ENCODE measurements at places on chromosomes 3 and 15.

DNA sequence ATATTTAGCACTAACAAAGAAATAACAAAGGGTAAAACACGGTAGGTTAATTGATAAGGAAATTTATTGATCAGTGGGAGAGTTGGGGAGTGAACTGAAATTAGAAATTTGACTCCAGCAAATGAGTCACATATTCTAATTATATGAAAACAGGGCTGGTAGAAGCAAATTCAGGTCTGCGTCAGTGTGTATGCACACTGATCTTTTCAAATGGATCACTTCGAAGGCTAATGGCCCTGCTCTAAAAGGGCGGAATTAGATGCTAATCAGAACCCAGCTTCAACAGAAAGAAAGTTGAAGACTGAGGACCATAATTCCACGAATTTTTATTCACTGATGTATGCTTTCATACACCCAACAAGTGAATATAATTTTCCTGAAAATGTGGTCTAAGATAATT, 762.4 kb upstream of the DPPA4 start:
- DNase-seq, result no peak

DNA sequence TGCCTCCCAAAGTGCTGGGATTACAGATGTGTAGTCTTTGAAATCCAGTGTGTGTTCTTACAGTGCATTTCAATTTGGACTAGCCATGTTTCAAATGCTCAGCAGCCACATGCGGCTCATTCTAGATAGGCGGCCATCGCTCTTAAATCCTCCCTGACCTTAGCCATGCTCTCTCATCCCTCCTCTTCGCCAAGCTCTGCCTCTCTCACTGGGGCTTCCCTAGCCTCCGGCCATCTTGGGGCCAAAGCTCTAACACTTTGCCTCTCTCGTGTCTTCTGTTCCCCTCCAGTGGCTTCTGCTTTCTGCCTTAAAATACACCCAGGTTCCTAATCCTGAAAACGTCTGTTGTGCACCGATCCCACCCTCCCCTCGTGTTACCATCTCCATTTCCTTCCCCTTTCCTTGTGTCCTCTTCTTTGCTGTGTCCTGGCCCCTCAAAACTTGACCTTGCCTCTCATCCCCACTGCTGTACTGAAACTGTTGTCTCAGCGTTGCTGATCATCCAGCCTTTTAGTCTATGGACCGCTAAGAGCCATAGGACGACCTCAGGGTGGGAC, 1.4 kb upstream of the GHRL start:
- DNase-seq, result no peak

DNA sequence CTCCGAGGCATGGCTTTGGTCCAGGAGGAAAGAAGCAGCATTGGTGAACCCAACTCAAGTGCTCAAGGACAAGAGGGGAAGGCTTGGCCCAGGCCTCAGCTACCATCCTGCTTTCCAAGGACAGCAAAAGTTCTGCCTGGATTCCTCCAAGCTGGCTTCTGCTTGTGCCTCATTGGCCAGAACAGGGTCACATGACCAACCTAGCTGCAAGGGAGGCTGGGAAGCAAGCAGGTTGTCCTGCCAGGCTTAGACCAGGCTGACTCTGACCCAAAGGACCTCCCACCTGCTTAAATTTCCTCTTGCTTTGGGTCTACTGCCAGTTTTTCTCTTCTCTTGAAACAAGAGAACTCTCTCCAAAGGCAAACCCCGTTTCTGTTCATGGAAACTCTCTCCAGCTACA, 70.7 kb downstream of the RPN1 start:
- no peak for DNase-seq

DNA sequence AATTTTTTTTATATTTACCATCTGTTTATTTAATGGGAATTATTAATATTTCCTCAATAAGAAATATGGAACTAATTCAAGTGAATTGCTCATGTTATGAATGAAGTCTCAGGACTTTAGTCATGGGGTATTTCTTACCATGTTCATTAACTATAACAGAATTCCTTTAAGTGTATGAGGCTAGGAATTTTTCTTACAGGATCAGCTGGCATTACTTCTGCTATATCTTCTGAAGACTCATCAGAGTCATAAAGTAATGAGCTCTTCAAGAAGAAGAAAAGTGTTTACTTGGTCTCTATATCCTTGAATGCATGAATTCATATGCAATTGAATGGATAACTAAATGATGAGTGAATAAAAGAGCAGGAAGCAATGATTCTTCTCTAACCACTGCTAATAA, 486.8 kb upstream of the THBS1 start:
- DNase-seq, result no peak

- no peak for DNase-seq
These were observed 11.6 kb upstream of the AEN start for GRCh38 chr15:88609344-88610090.

DNA sequence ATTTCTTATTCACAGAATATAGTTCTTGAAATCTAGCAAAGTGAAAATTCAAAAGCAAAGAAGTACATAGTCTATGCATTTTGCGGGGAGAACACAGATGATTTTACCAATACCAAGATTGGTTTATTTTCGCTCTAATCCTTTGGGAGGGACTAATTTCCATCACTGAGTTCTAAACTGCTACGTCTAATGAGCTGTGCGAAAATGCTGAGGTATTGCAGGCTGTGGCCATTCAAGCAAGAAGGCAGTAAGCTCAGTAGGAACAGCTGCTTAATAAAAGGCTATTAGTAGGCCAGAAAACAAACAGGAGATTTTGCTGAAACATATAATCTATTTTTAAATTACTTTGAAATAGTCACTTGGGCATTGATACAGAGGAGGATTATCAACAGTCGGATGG, 379.0 kb downstream of the CNTN4 start:
- DNase-seq, result no peak

- no peak for DNase-seq
These were observed 39.4 kb downstream of the CMC1 start for GRCh38 chr3:28280781-28281180.
